Right cardiac atrium (tissue), 5 donors: ENCODE measurements at places on chromosomes 16 and 17.

DNA sequence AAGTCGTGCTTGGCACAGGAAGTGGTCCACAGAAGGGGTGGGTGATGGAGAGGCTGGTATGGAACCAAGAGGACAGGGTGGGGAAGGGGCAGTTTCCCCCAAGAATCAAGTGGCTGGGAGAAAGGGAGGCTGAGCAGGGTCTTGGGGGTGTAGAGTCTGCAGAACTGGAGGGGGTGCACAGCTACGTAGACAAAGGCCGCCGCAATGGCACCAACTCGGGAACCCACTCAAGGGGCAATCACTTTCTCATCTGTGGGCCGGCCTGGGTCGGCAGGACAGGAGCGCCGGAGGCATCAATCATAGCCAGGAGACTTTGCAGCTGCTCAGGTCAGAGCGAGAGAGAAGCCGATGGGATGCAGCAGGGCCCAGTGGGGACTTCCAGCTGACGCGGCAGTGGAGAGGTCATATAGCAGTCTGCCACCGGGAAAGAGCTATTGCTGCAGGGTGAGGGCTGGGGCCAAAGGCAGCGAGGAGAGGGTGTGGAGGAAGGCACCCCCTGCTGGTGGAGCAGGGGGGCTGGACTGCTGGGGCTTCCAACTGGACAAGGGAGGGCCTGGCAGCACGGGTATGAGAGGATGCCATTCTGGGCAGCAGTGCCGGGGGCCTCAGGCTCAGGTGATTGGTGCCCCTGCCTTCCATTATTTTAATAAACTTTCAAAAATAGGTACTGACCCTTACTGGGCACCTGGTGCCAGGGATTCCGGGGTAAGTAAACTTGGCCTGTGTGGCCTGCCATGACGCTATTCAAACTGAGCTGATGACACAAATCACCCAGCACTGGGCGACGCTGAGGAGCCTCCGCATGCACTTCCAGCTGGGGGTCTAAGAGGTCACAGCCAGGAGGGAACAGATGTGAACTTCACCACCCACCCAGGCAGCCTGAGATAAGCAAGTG is 52.5 kb upstream of the MTSS2 start:
- peak; percentile 88 for DNase-seq

DNA sequence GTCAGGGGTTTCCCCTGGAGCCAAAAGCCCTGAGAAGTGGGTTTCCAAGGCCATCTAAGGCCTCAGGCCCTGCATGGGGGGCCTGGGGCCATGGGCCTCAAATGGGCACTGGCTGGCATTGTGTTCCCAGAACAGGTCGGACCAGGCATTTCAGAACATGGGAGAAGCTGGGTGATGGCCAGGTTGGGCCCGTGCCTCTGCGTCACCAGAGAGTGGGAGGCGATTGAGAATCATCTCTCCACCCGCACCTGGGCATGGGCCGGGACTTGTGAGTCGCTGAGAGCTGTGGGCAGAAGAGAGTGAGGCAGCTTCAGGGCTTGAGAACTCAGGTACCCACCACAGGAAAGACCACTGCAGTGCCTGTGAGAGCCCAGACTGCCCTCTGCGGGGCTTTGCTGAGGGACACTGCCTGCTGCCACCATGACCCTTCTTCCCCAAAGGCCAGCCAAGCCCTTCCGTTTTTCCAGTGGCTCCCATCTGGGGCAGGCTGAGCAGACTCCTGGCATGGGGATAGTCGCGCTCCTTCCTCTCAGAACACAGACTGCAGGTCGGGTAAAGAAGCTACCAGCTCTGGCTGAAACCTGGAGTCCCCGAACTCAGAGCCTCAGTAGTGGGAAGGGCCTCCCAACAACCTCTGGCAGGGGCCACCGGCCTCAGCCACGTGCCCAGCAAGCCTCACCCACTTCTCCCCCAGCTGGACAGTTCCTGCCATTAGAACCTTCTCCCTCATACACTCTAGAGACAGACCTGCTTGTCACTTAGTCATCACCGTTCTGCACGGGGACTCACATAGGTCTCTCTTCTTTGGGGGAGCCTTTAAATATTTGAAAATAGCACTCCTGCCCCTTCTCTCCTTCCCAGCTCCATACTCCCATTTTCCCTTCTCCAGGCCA is 1.6 kb downstream of the RAB11FIP4 start:
- DNase-seq: no peak

- DNase-seq: no peak
These were observed 1108.5 kb upstream of the EEF2KMT start for GRCh38 chr16:6206080-6206479.

DNA sequence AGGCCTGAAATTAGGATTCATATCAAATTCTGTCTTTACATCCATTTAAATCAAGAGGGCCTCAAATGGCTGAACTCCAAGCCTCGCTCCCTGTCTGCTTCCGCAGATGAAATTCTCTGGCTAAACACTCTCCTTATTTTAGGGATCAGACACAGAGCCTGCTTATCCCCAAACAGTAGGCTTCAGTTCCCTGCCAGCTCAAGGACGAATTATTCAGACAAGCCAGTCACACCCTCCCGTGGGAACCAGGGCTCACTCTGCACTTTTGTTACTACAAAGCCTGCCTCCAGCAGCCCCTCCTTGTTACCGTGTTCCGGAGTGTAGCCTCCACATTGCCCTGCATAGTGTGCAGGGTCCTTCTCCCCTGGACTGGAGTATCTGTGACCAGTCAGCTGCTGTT is 46.6 kb upstream of the LCMT1 start:
- DNase-seq: no peak

DNA sequence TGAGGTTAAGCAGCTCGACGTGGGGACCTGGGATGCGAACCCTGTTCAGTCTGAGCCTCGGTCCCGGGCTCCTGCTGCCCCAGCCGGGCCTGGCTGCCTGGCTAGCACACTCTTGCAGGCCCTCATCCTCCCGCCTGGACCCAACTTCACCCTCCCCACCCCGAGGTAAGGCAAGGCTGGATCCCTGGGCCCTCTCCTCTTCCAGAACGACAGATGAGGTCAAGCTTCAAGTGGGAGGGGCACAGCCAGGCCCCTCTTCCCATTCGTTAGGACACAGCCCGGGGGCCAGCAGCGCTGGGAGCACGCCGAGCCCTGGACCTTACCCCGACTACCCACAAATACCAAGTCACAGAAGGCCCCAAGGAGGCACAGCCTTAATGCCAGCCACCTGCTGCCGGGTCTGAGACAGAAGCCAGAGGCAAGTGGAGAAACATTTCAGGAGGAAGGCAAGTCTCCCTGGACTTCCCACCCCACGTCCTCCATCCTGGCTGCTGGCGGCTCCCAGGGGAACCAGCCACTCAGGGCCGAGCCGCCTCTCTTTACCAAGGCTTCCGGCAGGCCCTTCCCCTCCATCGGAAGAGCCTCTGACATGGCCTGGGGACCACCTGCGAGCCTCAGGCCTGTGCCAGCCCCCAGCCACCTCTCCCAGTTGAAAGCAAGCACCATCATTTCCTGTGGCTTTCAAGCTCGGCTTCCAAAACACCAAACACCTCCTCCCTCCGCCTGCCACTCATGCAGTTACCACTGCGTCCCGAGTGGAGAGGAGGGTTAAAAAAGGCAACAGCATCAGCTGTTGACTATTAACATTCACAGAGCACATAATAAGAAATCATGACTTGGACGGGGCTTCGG is 59.9 kb downstream of the RPH3AL start:
- DNase-seq: no peak

- no peak for DNase-seq
These were observed 47.4 kb upstream of the CDYL2 start for GRCh38 chr16:80851831-80852230.

DNA sequence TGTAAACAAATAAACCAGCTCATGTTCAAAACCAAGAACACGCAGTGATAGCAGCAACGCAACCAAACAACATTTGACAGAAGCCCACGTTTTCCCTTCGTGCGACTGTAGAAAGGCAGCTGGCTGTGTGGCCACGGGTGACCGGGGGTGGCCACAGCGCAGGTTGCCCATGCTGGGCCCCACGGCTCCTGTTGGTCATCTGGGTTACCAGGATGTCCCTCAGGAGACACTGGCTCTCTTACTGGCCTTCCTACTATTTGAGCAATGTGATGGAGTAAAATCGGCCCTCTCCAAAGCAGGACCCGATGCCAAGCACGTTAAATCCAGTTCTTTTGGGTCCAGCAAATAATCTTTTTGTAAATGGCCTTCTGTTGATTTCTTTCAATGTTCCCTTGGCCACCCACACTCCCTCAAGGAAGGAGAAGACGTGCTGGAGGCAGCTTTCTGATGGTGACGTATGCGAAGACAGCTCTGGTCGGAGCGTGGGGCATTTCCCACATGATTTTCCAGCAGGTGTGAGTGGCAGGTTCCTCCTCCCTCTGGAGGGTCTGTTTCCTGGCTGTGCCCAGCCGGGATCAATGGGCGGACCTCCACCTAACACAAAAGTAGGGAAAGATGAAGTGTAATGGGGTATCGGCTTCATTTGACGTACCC is 143.1 kb upstream of the CHMP6 start:
- DNase-seq: peak; percentile 12

- DNase-seq: no peak
These were observed 29.1 kb downstream of the USP10 start for GRCh38 chr16:84728853-84729424.

GRCh38 chr16:79949417-79949816 is 348.9 kb upstream of the MAF start:
- DNase-seq: no peak

GRCh38 chr16:59510008-59510424 is 775.9 kb upstream of the GOT2 start:
- DNase-seq: no peak

GRCh38 chr16:76190480-76190879 is 86.7 kb upstream of the CNTNAP4 start:
- no peak for DNase-seq

GRCh38 chr17:47279062-47279801 is 25.6 kb downstream of the ITGB3 start:
- DNase-seq: peak; percentile 85

DNA sequence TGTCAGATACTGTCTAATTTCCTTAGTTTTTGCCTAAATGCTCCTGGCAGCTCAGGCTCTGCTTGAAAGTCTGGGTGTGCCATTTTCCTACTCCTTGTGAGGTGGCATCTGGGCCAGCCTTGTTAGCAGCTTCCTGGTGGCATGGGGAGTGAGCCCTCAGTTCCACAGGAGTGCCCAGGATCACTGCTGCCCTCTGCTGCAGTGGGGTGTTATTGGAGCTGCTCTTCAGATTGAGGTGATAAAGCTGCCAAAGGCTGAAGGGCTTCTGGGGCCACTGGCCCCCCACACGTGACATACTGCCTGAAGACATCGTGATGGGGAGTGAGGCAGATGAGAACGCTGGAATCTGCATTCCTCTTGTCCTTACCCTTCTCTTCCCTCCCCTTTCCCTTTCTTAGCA is 27.4 kb downstream of the CEP95 start:
- DNase-seq: no peak

- peak; percentile 67 for DNase-seq
These were observed 502 bp downstream of the FAAP100 start for GRCh38 chr17:81551458-81552243.

DNA sequence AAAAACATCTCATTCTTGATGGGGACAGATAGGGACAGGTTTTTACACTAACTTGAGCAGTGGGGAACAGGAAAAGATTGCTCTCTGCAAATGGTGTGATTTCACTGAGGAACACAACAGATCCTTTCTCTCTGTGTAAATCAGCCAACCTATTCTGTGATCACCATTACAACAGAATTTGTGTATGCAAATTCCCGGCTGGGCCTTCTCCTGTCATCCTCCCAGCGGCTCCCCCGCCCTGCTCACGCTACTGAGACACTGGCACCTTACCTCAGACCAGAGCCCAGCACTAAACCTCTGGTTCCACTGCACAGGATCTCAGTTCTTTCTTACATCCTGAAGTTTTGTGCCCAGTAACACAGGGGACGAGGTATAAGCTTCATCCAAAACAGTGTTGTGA is 97.0 kb upstream of the FA2H start:
- DNase-seq: no peak

GRCh38 chr17:74922694-74923537 is at the start of gene USH1G:
Gene USH1G, minus strand, starts transcription at chr17:74923255. Its CDS starts 182 bp downstream, at chr17:74923073.
- peak; percentile 65 for DNase-seq

DNA sequence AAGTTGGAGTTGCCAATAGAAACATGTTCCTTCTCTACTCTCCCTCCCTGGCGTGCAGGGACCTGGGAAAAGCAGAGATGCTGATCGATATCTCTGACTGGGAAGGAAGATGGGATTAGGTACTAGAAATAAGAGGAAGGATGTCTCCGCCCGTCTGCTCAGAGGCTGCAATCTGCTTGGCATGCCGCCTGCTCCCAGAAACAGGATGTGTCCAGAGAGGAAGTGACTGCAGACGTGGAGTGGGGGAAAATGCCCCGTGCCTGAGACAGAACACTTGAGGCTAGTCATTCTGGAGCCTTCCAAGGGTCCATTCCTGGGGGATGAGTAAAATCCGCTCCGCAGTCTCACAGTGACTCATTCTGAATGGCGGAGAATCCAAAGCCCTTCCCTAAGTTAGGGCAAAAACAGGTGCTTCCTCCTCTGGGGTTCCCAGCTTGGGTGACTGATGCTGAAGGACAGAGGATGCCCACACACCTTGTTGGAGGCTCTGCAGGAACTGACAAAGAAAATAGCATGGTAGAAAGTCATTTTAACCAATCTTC is 45.0 kb upstream of the SMURF2 start:
- peak; percentile 94 for DNase-seq

- DNase-seq: no peak
These were observed 35.0 kb downstream of the STAT5A start for GRCh38 chr17:42323268-42323773.

- no peak for DNase-seq
These were observed 33.4 kb downstream of the PRKCA start for GRCh38 chr17:66335797-66336196.

DNA sequence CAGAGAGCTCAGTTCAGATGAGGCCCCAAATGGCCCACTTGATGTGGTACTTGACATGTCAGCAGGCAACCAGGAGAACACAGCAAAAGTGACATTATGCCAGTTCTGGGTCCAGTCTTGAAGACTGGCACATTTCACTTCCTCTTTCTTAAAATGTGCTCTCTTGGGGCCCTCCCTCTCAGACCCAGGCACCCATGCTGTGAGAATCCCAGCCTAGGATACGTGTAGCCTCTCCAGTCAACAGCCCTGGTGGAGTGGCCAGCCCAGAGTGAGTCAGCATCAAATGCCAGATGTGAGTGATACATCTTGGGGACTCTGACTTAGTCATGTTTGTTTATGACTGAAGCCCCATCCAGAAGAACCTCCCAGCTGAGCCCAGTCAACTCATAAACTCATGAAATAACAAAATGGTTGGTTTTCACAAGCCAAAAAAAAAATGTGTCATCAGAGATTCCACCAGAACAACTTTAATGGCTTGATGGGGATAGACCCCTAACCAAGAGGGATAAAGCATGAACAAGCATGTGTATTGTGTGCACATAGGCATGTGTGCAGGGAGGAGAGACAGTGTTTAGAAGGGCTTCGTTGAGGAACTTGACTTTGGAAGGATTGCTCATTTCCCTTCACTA is 82.5 kb upstream of the TNRC6C start:
- no peak for DNase-seq
